Stimulated activated CD8-positive, alpha-beta memory T cell treated with anti-CD3 and anti-CD28 coated beads, Interleukin-15, amount 100 ng/mL, for 4 hours (primary cell): ENCODE measurements at places on chromosomes 2 and 18.
A peak's percentile ranks its signal among the peaks of the same experiment; 100 is the strongest.

DNA sequence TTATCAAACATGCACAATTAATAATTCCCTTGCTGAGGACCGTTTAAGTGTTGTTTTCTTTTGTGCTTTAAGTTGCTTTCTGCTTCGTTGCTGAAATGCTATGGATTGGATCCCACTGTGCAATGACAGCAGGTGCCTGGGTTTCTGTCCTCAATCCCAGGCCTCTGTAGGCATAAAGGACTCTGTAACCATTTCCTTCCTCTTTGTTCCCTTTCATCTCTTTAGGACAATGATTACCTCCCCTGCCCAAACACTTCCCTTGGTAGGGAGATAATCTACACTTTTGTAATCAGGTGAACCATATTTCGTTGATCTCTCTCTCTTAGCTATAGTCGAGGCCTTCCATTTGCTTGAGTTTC, 58.6 kb upstream of the LYPD6B start:
- no peak for DNase-seq

DNA sequence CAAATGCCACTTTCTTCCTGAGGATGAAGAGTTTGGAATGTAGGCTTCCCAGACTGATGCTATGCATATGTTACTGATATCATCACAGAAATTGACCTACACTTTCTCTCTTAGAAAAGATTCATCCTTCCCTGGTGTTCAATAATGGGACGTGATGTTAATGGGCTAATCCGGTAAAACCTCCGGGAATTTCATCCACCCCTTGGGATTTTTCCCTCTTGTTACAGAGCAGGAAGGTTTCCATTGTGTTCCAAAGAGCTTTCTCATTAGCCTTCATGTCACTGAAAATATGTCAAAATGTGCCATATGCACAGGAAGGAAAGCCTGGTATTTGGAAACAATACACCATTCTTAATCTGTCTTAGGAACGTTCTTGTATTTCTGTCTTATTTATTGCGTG, 20.7 kb downstream of the ALPK2 start:
- no peak for DNase-seq

DNA sequence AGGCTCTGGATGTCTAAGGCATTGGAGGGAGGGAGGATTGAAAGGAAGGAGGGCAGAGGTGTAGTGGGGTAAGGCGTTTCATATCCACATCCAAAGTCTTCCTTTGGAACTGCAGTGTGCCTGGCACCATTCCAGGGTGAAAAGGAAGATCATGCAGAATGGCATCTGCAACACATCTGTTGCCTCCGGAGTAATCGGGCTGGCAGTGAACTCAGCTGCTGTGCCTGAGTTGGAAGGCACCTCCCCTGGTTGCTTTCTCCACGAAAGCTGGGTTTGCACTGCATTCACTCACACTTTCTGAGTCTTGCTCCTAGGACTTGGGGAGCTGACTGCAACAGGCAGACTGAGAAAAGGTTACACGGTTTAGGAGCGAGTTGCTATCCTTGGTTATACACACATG, 30.3 kb upstream of the SEC11C start:
- no peak for DNase-seq

DNA sequence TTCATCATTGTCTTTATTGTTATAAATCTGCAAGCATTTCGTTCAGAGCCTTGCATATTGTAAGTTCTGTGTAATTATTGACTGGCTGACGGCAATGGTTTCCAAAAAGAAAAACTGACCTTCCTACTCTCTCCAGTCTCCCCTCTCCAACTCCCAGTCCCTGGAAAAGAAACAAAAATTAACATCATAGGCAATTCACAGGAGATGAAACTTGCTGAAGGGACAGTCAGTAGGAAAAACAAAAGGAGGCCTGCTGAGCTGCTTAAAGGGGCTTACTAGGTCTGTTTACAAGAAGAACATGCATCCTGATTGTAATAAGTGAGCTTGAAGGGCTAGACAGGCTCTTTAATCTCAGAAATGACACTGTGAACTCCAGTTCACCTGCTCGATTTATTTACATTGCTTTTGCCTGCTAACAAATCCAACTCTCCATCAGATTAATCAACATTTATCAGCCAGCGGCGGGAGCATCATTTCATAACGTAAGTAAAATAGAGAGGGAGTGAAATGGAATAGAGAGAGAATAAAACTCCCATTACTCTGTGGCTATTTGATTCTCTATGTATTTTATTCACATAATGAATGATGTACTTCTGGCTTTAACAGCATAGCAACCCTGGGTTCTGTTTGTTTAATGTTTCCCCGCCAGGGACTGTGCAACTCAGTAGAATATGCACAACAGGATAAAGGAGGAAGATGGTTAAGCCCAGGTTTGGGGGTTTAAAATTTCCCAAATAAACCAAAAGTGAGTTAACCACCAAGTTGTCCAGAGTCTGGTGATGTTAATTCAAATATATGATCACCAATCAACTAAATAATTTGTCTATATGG, 256.7 kb upstream of the SETBP1 start:
- no peak for DNase-seq

GRCh38 chr2:118954297-118955060, 12.5 kb downstream of the MARCO start:
- no peak for DNase-seq

DNA sequence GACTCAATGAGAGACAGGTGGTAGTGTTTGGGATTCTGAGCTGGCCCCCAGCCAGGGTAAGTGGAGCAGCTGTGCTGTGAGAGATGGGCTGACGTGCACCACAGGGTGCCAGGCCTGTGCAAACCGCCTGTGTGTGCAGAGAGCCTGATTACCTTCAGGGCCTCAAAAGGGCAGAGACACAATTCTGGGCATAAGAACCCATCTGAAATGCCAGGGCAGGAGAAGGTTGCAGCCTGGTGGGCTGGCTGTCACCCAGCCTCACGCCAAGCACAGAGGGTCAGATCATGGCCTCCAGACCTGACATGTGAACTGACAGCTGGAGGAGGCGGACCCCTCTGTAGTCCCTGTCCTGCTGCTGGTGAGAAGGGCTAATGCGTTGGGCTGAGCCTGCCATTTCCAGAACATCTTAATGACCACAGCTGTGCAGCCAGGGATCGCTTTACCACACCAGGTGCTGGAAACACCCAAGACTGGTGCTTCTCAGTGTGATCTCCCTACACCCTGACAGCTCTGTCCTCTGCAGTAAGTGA, 100.9 kb downstream of the ARL4C start:
- no peak for DNase-seq

GRCh38 chr2:25982273-25982967, at the start of gene KIF3C:
KIF3C (minus strand) TSS chr2:25982497; CDS start chr2:25981917, 580 bp downstream.
- DNase-seq, result peak; percentile 41
